ENCODE measurements at places on chromosomes 1 and 21.

DNA sequence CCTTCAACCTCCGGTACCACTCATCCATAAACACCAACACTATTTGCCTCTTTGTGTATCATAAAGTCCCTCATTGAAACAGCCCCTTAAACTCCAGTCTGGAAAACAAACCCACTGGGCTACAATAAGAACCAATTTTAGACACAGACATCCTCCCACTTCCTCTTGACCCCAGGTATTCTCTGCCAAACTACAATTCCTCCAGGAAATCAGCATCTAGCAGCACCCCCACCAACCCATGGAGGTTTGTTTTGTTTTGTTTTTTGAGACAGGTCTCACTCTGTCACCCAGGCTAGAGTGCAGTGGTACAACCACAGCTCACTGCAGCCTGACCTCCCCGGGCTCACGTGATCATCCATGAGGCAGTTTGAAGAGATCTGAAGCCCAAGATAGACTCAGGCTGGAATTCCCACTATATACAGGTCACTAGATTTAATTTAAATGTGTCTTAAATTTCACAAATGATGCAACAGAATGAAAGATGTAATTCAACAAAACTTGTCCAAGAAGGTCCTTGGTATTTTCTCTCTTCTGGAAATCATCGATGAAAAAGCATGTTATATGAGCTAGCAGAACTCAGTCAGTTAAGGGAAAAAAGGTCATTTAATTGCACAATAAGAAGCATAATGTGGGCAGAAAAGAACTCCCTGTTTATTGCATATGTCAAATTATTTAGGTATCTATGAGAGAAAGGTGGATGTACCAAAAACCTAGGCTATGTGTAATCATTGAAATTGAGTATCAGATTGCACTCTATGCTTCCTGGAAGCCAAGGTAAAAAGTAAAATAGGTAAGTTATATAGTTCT is 30.3 kb downstream of the TCP10L start:
- DNase-seq, result no peak

- DNase-seq, result no peak
These were observed 5.2 kb upstream of the EVI5 start for GRCh38 chr1:92790081-92790480.

GRCh38 chr1:98001764-98002163 is 80.9 kb upstream of the DPYD start:
- DNase-seq, result no peak

DNA sequence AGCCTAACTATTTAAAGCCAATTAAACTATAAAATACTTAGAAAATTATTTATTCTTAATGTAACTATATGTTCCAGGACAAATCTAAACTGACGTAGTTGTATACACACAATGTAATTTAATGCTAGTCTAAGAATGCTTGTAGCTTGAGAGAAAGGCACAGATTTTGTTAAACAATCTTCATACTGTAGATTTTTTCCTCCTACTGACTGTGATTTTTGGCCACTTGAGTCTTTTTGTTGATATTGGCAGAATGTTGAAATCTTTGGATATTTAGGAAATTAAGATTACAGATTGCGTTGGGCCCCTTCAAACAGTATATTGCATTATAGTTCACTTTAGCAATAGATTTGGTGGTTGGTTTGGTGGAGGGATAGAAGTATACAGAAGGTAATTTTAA is 40.5 kb downstream of the ATF3 start:
- DNase-seq, result no peak

DNA sequence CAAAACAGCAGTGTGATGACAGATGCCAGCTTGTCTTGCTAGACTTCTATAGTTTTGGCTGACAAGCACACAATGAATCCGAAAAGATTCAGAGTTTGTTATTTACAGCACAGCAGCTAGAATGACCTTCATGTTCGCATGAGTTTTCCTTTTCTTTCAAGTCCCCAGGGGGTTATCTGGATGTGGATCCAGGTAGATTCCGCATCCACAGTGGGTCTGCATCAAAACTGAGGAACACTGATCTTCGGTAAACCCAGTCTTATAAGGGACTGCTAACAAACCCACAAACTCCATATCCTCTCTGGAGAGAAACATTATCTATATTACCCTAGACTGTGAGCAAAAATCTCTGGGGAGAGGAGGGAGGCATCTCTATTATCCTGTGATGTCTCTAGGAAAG is 69.0 kb upstream of the DEPDC1 start:
- DNase-seq, result no peak

DNA sequence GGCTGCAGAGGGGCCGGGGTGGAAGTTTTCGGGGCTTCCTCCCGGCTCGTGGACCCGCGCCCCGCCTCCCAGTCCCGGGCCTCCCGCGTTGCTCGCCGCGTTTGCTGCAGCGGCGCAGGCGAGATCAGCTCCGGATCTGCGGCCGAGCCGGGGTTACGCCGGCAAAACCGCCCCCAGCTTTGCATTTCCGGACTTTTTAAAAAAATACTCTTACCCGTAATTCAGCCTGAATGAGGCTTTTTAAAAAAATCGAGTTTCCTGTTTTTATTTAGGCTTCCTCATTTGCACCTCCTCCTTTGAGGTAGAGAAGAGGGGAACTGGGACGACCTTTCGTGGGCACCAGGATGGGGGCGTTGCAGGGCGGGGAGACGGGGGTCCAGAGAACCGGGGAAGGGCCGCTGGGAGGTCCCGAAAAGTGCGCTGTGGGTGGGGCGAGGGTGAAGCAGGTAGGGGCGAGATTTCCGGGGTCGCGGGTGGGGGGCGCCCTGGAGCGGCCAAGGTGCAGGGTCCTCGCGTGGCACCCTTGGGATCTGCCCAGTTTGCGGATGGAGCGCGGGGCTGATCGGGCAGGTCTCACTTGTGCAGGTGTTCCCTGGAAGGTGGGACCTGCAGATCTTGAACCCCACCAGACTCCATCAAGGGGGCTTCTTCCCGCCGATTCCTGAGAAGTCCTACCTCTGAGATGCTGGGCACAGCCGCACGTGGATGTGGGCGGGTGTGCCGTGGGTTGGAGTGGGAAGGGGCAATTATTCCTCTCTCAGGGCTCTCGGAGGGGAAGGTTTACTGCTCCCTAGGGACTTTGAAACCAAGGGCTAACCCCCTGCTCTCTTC is 1.1 kb downstream of the PIK3CD start:
- no peak for DNase-seq

DNA sequence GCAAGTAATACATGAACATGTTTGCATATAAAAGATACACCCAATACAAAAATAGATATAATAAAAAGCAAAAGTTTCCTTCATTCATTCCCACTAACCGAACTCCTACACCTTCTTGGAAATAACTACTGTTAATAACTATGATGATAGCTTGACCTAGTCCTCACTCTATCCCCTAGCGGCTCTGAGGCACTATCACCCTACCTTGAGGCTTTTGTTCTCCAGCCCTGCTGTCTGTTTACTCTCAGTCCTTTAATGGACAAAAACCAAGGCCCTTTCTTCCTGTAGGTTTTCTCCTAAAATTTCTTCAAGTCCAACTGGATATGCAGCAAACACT is 186.6 kb downstream of the SLC35F3 start:
- no peak for DNase-seq

DNA sequence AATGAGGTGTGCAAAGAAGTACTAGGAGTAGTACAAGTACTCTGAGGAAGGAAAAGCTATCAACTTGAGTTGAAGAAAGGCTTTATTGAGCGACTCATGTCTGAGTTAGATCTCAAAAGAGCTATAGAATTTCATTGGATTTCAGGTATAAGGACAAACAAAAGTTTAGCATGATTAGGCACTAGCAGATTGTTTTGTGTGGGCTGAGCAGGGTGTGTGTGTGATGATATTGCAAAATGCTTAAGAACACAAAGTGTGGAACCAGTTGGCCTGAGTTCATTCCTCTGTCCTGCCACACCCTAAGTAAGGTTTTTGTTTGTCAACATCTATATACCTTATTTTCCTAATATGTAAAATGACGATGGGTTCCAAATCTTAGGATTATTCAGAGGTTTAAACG is 158.9 kb downstream of the KCNK2 start:
- DNase-seq, result no peak

- DNase-seq, result no peak
These were observed 77.3 kb upstream of the KCNJ15 start for GRCh38 chr21:38179511-38179910.

DNA sequence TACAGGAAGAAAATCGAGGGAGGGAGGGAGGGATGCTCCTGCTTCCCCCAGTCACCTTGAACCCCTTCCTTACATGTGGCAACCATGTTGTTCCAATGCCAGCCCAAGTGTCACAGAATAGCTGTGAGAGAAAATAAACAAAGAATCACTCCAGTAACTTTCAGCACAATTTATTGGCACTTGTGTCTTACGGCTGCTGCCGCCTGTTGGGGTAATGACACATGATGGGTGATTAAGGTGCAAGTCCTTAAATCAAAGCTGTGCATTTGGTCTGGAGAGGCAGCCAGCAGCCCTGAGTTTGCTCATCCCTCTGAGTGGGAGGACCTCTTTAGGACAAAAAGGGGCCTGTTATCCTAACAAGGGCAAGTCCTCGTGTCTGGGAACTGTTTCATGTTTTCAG is 377.7 kb downstream of the PCP4 start:
- DNase-seq, result peak; percentile 36

DNA sequence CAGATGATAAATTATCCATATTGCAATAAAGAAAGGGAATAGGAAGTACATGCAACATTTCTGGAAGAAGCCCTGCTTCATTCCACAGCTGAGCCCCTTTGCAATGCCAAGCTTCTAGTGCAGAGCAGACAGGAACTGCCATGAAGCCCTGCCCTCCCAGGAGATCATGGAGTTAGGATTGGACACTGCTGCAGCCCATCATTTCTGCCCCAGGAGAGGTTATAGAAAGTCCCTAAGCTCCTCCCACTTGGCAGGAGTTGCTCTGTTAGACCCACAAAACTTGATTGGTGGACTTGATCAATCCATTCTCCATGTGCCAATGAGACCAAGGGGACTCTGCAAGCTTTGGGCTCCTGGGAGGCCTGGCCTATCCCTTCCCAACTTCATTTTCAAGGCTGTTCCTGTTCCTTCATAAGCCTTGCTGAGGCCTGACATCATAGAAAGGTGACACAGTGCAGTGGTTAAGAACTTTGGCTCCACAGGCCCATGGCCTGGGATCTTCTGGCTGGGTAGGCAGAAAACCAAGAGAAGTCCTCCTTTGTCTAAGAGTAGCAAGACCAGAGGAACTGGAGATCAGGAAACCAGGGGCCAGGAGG is 1.3 kb upstream of the LAPTM5 start:
- DNase-seq, result no peak

- DNase-seq, result no peak
These were observed 185.9 kb upstream of the ATP1B1 start for GRCh38 chr1:168920456-168921094.

- DNase-seq, result no peak
These were observed 162.7 kb downstream of the ZNF648 start for GRCh38 chr1:181898773-181899172.

DNA sequence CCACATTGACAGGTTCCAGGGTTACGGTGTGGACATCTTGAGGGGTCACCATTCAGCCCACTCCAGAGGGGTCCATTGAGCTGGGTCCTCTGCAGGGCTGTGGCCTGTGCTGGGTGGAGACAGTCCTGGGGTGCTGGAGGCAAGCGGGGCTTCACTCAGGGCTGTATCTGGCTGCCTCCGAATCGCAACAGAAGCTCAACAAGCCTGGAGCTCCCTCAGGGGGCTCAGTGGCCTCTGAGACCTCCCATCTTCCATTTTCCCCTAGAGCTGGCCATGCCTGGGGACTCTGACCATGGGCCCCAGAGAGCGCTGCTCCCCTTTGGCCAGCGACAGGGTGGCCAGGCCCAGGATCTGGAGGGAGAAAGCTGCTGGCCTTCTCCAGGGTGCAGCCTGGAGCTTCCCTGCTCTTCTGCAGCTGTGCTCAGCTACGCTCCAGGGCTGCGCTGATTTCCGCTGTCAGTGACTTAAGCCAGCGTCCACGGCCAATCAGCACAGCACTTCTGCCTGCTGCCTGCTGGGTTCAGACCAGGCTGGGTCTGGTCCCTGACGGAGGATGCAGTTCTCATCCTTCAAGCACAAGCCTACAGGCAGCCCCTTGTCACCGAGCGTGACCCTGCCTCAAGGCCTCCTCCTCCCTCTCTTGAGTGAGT is 45.0 kb upstream of the ADARB1 start:
- peak; percentile 9 for DNase-seq

- DNase-seq, result no peak
These were observed 289.2 kb upstream of the DPYD start for GRCh38 chr1:98210064-98210463.

GRCh38 chr1:218642033-218642948 is 297.2 kb downstream of the TGFB2 start:
- no peak for DNase-seq

DNA sequence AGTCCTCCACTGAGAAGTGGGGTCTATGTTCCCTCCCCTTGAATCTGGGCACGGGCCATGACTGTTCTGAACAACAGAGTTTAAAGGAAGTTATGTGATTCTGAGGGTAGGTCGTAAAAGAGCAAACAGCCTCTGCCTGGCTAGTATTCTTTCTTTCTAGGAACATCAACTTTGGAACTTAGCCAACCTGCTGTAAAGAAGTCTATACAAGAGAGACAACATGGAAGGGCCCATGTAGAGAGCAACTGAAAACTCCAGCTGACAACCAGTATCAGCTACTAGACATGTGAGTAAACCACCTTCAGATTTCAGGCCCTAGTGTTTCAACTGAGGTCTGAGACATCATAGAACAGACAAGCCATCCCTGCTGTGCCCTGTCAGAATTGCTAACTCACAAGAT is 7.5 kb downstream of the SELENOF start:
- DNase-seq, result no peak

GRCh38 chr21:14321042-14321441 is 61.9 kb downstream of the HSPA13 start:
- no peak for DNase-seq

DNA sequence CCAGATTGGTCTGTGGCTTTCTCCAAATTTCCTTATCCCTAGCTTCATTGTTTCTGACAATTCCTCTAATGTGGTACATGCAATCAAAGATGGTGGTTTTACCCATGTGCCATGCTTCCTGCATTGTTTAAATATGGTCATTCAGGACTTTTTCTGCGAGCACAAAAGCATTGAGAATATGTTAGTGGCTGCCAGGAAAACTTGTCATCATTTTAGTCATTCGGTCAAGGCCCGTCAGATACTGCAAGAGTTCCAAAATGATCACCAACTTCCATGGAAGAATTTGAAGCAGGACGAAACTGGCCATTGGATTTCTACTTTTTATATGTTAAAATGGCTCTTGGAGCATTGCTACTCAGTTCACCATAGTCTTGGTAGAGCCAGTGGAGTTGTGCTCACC is 3.7 kb downstream of the ZBED6 start:
- no peak for DNase-seq

Measured in NCI-H1436 (cell line).